ENCODE measurements at places on chromosomes 2 and 18.

DNA sequence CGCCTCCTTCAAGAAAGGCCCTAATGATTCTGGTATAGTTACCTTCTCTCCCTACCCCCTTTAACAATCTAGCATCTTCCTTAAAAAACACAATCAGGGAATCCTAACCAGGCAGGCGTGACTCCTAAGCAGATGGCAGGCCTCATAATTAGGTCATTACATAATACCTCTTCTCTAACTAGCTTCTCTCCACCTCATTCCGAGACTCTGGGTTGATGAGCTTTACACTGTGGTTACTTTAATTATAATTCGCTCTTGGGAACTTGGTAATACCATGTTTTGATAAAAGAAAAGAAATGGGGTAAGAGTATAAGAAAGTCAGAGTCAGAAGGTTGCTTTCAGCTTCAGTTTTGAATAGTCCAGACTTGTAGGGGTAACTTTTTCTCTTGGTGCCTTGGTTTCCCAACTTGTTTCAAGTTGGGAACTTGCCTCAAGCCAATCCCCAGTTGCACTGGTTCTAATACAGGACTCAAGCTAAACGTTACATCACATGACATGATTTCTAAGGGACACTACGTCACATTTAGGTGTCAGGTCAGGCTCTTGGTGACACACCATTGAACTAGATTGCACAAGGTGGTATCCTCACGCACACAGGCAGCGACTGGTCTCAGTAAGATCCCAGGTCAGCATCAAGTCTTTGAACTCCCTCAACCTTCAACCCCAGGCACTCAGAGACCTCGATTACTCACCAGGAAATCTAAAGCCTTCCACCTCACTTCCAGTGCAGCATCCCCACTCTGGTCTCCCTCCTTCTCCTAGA, 59.2 kb downstream of the AAK1 start:
- peak; percentile 63 for DNase-seq

- no peak for DNase-seq
Observed at GRCh38 chr2:105402809-105403208, 4.0 kb upstream of the FHL2 start.

- peak; percentile 66 for DNase-seq
Observed at GRCh38 chr2:175579646-175580045, 398.1 kb upstream of the ATP5MC3 start.

DNA sequence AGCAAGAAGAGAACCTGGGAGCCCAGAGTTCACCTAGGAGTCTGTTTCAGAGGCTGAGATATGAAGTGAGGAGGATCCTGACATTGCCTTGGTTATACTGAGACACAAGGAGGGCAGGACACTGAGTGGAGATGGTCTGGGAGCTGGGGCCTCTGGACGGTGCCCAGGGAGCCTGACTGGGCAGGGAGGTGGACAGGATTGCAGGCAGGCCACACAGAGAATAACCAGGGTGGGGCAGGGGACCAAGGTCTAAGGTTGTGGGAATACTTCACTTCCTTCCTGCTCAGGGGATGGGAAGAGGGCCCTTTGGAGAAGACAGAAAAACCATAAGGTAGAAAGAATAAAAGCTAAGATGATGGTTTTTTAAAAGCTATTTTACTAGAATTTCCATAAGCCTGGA, 18.7 kb downstream of the EDAR start:
- DNase-seq: no peak

- no peak for DNase-seq
Observed at GRCh38 chr18:5304232-5304631, 8.7 kb upstream of the ZBTB14 start.

Measured in inflammatory macrophage treated with lipopolysaccharide for 4 hours (primary cell).